ENCODE measurements at places on chromosomes 1 and 21. TPM values are rescaled to one million over a fixed set of nuclear protein-coding genes. Genes with fewer than 3 reads are reported as not detected.

- DNase-seq, result no peak
Observed at GRCh38 chr21:40845441-40845995, 1.4 kb downstream of the DSCAM start.

- no peak for DNase-seq
Observed at GRCh38 chr1:20322081-20322824, 31.6 kb downstream of the VWA5B1 start.

GRCh38 chr1:59367301-59368007, 70.6 kb downstream of the FGGY start:
- DNase-seq, result peak; percentile 70

DNA sequence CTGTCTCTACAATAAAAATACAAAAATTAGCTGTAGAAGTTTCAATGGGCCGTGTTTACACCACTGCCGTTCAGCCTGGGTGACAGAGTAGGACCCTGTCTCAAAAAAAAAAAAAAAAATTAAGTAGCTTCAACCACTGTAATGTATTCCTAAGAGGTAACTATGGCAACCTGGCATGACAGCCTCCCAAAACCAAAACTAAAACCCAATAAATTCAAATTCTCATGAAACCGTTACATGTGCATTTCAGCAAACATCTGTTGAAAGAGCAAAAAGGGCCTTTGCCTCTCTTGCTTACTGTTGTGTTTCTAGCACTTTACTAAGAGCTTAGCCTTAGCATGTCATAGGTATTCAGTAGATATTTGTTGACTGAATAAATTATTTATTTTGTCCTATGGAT, 33.5 kb downstream of the ODR4 start:
- DNase-seq, result no peak

DNA sequence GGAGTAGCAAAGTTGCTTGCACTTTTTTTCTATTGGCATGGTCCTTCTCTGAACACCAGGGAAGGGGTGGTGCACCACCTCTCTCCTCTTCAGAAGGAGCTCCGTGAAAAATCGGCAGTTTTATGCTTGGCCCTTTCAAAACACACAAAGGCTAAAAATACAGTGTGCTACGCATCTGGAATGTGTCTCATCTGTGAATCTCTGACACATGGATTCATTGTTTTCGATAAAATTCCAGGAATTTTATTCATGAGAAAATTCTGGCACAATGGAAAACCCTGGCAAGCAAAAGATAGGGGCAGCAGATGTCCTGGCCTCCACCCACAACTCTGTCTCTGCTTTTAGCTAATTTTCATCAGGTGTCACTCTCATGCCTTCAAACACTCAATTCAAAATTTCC, 42.9 kb downstream of the ERG start:
- no peak for DNase-seq

DNA sequence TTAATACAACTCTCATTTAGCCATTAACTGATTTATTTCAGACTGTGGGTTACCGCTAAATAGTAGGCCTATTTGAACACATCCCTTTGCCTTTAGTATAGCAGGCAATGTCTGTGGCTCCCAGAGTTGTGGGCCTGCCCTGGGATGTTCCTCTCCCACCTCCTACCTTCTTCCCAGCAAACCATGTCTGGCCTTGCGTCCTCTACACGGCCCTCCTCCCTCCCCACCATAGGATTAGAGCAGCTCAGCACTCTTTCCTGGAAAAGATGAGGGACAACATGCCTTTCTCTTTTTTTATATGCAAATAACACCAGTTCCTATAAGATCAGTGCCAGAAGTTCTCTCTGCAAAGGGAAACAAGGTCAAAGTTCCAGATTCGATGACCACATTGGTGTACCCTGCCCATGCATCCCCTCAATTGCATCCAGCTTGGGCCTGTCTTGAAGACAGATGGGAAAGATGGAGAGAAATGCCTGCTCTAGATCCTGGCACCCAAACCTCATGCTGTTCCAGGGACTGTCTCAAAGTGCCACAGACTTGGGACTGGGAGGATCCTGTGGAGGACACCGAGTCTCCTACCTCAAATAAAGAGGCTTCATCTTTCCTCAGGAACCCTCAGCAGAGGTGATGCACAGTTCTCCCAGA, 57.2 kb downstream of the CD46 start:
- DNase-seq, result no peak

- DNase-seq, result peak; percentile 35
Observed at GRCh38 chr1:10361515-10361914, 37.3 kb upstream of the PGD start.

DNA sequence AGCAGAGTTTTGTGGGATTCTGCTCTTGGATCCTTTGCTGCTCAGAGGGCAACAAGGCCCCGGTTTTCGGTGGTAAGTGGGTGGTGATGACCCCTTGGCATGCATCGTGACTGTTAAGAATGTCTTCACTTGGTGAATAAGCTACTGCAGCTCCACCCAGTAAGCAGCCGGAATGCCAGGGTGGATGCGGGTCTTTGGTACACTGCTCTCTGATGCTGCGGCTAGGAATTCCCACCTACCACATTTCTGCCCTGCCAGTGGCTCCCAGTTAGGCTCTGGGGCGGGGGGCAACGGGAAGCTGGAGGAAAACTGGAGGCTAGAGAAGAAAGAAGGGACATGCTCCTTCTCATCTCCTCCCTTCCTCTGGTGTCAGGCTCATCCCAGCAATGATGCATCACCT, 180.4 kb upstream of the GALNT2 start:
- DNase-seq, result no peak

DNA sequence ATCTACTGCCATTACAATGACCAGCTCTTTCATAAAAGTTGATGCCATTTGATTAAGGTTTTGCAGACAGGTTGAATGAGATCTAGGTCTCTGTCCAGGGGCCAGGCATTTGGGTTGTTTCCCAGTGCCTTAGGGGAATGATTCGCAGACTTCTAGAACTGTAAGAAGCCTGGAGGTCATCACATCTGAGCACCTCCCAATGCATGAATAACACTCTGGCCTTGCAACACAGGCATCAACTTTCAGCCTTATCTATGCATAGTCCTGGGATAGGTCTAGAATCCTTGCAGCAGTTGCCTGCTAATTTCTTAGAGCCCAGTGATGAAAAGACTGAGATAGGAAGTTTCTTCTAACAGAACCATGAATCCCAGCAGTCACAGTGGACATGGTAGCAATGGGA, 44.8 kb upstream of the KCND3 start:
- no peak for DNase-seq

DNA sequence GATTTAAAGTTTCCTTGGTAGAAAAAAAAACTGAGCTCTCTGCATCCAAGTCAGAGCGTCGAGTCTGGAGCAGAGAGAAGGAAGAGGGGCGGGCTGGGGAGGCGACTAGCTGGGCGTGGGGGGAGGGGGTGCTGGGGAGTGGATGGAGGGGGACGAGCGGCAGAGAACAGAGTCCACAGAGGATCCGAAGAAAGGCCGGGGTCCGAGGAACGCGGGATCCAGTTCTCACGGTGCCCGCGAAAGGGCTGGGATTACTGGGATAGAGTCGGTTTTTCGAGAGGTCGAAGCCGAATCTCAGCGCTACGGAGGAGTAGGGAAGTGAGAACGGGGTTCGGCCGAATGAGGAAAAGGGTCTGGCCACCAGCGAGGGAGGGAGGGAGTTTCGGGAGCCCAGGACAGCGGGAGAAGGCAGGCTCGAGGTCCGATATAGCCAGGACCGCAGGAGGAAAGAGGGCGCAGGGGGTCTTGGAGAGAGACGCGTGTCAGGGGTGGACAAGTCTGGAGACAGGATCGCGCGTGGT, 665 bp downstream of the DAB1 start:
- DNase-seq, result no peak

- no peak for DNase-seq
Observed at GRCh38 chr1:199612976-199613774, 414.3 kb upstream of the NR5A2 start.

- no peak for DNase-seq
Observed at GRCh38 chr1:177200290-177200689, 29.5 kb downstream of the BRINP2 start.

GRCh38 chr1:20266141-20266540, 24.5 kb upstream of the VWA5B1 start:
- no peak for DNase-seq

GRCh38 chr1:241799416-241799815, 48.6 kb upstream of the EXO1 start:
- no peak for DNase-seq

DNA sequence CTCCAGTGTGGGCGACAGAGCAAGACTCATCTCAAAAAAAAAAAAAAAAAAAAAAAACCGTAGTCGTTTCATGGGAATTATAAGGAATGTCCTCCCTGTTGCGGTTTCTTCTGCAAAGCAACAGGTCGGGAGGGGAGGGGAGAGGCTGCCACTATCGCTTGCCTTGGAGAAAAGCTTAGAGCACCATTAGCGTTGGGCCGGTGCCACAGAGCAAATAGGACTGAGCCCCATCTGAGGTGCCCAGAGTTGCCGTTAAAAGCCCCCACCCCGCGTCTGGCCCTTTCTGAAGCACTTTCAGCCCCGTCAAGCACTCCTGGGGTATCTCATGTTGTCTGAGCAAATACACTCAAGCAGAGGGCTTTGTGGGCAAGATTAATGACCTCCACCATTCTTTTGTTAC, 2.2 kb downstream of the RIPPLY3 start:
- DNase-seq, result no peak

GRCh38 chr21:44300262-44300959, 558 bp downstream of the PFKL start:
- DNase-seq, result peak; percentile 81

GRCh38 chr21:43373362-43374227, 53.3 kb downstream of the SIK1 start:
- DNase-seq, result no peak

DNA sequence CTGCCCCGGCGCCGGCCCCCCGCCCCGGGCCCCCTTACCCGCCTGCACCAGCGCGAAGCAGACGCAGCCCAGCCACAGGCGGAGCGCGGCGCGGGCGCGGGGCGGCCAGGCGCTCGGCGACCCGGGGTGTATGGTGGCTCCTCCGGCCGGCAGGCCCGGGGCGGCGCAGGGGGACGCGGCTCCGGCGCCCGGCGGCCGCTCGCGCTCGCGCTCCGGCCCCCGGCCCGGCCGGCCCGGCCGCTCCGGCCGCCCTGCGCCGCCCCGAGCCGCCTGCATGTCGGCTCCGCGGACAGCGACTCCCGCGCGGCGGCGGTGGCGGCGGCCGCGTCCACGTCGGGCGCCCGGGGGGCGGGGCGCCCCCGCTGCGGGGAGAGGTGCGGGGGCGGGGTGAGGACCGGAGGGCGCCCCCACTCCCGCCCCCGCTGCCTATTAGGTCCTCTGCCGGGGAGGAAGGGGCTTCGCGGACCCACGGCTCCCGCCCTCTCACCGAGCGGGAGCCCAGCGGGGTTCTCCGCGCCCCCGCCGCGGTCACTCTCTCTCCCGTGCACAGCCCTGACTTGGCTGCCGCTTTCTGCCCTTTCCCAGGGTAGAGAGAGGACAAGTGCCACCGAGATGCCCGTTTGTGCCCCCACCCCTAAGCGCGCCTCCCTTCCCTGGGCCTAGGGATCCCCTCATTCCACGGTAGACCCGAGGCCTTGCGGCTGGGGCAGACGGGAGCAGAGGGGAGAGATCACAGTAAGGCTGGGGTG, at the start of gene FNDC5:
Gene FNDC5, minus strand, starts transcription at position 298 of the 749 bp plus-strand sequence.
- DNase-seq, result peak; percentile 36

DNA sequence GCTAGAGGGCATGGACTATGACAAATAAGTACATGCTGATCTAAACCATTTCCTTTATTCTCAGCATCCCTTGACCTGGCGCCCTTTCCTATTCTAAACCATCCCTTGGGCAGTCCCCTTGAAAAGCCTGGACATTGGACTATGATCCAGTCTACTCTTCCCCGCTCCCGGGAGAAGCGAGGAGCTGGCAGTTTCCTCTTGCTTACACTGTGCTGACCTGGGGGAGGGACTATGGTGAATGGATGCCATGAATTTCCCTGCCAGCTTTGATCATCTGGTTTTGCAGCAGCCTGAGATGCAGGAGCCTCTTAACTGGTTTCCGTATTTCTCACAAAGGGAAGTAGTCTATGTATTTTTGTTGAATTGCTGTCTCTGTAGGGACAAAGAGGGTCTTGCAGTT, 121.7 kb downstream of the KIF26B start:
- no peak for DNase-seq

GRCh38 chr21:33531007-33531406, 10.9 kb downstream of the GART start:
- DNase-seq, result no peak

GRCh38 chr1:89719502-89720306, 86.8 kb downstream of the LRRC8C start:
- no peak for DNase-seq

GRCh38 chr21:16040601-16041000, 310.8 kb downstream of the USP25 start:
- no peak for DNase-seq

DNA sequence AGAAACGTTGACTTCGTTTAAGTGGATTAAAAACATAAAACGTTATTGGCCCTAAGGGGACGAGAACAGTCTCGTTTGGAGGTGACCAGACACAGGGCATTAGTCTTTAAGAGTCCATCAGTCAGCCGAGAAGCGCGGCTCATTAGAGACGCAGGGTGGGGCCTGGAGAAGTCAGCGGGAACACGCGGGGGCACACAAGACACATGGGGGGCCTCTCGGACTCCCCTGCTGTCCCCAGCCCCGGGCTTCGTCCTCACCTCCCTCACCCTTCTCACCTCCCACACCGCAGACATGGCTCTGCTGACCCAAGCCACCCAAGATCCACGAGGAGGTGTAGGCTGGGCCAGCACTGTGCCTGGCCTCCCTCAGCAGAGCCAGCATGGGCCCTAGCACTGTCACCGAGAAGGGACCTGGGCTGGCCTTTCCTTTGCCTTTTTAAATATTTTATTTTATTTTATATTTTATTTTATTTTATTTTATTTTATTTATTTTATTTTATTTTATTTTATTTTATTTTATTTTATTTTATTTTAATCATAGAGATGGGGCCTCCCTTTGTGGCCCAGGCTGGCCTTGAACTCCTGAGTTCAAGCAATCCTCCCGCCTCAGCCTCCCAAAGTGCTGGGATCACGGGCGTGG, 48.9 kb downstream of the MORN1 start:
- DNase-seq, result no peak

- DNase-seq, result no peak
Observed at GRCh38 chr1:32619701-32620485, 30.5 kb downstream of the ZBTB8OS start.

GRCh38 chr1:29698033-29698432, 461.7 kb downstream of the PTPRU start:
- DNase-seq, result no peak

- no peak for DNase-seq
Observed at GRCh38 chr1:170436928-170437327, 95.0 kb upstream of the GORAB start.

DNA sequence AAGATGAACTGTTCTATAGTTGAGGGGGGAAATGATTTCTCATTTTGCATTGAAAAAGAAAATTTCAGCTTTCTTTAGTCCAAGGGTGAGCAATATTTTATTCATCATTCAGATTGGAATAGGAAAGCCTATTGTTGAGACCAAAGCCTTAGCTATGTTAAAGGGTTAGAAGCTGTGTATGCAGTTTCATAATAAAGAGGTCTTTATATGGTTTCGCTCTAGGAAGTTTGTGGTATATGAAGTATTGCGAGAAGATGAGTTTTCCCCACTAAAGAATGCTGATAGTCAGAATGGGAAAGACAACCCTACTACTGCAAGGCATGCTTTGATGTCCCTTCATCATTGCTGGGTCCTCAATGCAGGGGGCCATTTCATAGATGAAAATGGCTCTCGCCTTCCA, 28.6 kb downstream of the UAP1 start:
- DNase-seq, result no peak

CHD1L gene
- total RNA-seq, result 7.6 TPM

LCE2C gene
- total RNA-seq, result not detected

ABCG1 gene
- total RNA-seq, result 8.7 TPM

LRRC71 gene
- total RNA-seq, result 0.27 TPM

PPM1J gene
- 5.4 TPM for total RNA-seq

AGT gene
- 54.6 TPM for total RNA-seq
